ENCODE measurements at places on chromosomes 6 and 20.

DNA sequence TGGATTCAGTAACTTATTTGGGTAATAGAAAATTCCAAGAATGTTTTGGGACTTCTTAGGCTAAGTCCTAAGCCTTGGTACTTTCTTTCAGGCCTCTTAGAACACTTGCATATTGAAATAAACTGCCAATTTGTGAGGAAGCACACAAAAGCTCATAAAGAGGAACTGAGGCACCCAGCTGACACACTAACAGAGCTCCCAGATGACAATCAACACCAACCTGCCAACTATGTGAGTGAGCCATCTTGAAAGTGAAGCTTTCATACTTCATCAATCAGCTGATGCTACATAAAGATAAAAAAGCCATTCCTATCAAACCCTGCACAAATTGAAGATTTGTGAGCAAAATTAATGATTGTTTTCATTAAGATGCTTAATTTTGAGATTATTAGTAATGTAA, 832.5 kb upstream of the EPHA7 start:
- no peak for DNase-seq

- DNase-seq: no peak
Measured at GRCh38 chr20:6780433-6781190, 13.1 kb downstream of the BMP2 start.

GRCh38 chr6:41560431-41561192, 14.4 kb downstream of the FOXP4 start:
- no peak for DNase-seq

- no peak for DNase-seq
Measured at GRCh38 chr6:1296542-1296941, 15.4 kb upstream of the FOXQ1 start.

DNA sequence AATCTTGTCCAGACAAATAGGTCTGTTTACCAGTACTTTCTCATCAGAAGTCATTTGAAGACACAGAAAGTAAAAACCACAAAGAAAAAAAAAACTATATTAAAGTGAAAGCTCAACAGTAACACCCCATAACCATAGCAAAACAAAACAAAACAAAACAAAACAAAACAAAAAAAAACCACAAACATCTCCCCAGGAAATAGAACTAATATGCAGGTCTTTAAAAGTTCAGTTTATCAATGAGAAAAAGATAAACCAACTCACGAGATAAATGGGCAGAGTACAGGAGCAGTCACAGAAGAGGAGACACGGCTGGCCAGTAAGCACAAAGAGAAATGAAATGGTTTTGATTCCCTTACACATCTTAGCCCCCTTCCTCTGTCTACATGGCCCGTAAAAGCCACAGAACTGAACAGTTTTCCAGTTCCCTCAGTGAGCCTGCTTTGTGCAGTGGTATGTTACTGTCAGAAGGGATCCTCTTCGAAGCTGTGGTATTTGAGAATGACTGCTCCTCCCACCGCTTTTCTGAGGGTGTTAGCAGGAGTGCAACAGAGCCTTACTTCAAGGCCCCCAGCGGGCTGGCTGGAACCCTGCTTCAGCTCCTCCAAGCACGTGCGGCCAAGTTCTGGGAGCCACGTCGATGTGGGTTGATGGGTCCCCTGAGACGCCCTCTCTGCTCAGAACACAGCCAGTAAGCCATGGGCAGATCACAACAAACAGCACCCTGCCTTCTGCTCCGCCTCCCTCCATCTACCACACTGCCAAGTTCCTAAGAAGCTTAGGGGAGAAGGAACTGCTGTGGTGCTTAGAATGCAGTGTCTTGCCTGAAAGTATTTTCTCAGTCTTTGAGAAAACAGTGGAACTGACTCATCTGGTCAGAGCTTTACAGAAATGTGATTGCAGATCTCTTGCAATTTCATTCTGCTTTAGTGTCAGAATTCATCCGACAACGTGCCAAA, 14.0 kb downstream of the UST start:
- no peak for DNase-seq

DNA sequence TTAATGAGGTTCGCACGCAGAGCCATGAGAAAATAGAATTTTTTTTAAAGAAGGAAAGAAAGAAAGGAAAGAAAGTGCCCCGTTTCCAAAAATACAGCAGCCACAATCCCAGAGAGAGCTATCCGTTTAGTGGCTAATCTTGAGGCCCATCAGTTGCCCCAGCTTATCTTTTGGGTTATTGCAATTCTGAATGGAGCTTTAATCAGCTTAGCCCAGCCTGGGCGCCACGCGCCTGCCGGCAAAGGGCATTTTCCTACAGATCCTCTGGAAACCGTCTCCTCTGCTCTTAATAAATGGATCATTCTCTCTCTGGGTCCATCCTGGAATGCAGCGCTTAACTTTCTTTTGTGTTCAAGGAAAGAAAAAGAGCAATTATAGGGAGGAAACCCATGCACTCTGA, 413.3 kb downstream of the MAFB start:
- no peak for DNase-seq

DNA sequence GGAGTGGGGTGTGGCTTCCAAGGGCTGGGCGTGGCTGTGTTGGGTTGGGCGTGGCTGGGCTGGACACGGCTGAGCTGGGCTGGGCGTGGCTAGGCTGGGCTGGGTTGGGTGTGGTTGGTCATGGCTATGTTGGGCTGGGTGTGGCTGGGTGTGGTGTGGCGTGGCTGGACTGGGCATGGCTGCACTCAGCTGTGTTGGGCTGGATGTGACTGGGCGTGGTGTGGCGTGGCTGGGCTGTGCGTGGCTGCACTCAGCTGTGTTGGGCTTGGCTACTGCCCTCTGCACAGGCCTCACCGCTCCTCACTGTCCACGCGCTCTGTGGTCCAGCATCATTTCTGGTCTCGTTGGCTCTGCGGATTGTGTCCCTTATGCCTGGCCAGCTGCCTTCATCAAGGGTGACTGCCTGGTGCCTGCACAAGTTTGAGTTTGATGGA, 43.5 kb upstream of the SLCO4A1 start:
- no peak for DNase-seq

DNA sequence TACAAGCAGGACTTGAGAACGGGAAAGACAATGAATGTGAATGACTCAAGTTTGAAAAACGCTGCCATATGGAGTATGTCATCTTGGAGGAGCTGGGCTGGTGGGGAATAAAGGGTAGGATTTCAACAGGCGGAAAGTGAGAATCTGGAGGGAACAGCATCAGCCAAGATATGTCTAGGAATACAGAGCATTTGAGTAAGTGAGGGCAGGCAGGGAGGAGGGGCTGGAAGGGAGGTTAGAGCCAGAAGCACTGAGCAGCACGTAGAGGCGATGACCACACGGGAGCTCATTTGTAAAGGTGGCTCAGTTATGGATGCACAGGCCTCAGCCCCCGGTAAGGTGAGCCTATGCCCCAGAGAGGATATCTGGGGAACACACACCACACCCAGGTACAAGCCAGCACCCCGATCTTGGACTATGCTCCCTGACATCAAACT, 115.1 kb downstream of the ZMYND8 start:
- no peak for DNase-seq

GRCh38 chr6:17768881-17769280, 62.2 kb upstream of the NUP153 start:
- no peak for DNase-seq

- DNase-seq: no peak
Measured at GRCh38 chr6:130138909-130139242, 83.9 kb downstream of the SAMD3 start.

GRCh38 chr6:112480553-112480952, 133.4 kb downstream of the RFPL4B start:
- DNase-seq: no peak

GRCh38 chr20:39882806-39883205, 806.2 kb downstream of the MAFB start:
- no peak for DNase-seq

- DNase-seq: no peak
Measured at GRCh38 chr6:35484921-35485392, 11.9 kb downstream of the TEAD3 start.

GRCh38 chr6:106380407-106380806, 19.9 kb downstream of the CRYBG1 start:
- no peak for DNase-seq

DNA sequence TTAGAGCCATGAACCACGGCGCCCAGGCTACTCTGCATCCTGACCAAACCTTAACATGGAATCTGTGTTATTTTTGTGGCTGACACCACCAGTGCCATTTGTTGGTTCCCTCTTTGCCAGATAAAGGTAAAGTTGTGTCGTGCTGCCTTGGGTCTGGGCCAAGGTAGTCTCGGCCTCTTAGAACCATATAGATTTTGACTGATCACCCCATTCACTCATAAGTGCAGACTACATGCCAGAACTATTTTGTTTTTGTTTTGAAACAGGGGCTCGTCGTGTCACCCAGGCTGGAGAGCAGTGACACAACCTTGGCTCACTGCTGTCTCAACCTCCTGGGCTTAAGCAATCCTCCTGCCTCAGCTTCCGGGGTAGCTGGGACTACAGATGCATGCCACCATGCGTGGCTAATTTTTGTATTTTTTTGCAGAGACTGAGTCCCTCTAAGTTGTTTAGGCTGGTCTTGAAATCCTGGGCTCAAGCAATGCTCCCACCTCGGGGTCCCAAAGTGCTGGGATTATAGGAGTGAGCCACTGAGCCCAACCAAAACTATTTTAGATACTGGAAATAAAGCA, 19.2 kb upstream of the RIPOR3 start:
- DNase-seq: no peak

- DNase-seq: no peak
Measured at GRCh38 chr6:40891686-40892085, 147.3 kb downstream of the UNC5CL start.

- DNase-seq: no peak
Measured at GRCh38 chr20:22100686-22101085, 395.2 kb downstream of the PAX1 start.

- DNase-seq: no peak
Measured at GRCh38 chr20:3865152-3865886, 18.7 kb downstream of the MAVS start.

- DNase-seq: no peak
Measured at GRCh38 chr6:28442586-28442985, 705 bp downstream of the ZSCAN23 start.

- no peak for DNase-seq
Measured at GRCh38 chr6:36515844-36516243, 31.4 kb downstream of the STK38 start.

- DNase-seq: no peak
Measured at GRCh38 chr6:74041420-74041819, 345.4 kb downstream of the CD109 start.

DNA sequence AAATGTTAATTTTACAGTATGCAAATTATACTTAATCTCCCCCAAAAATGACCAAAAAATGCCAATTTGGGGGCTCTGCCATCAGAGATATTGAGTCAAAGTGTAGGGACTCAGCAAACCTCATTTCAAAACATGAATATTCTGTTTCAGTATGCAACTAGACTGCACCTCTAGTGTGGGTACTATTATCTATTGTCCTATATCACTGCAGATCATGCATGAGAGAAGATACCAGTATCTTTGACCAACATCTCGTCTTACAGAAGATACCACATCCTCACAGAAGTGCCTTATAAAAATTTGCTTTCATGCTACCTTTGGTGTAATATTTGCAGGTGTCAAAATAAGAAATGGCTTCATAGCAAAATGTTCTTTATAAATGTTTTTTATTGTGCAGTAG, 623.8 kb downstream of the TENT5A start:
- no peak for DNase-seq

- DNase-seq: peak; percentile 37
Measured at GRCh38 chr20:47620808-47621805, 119.4 kb downstream of the NCOA3 start.

- no peak for DNase-seq
Measured at GRCh38 chr20:3732327-3733118, at the start of gene HSPA12B. HSPA12B (plus strand) TSS chr20:3732685; CDS start chr20:3738675, 5,990 bp downstream.

- DNase-seq: no peak
Measured at GRCh38 chr20:53839423-53840176, 230.8 kb downstream of the BCAS1 start.

DNA sequence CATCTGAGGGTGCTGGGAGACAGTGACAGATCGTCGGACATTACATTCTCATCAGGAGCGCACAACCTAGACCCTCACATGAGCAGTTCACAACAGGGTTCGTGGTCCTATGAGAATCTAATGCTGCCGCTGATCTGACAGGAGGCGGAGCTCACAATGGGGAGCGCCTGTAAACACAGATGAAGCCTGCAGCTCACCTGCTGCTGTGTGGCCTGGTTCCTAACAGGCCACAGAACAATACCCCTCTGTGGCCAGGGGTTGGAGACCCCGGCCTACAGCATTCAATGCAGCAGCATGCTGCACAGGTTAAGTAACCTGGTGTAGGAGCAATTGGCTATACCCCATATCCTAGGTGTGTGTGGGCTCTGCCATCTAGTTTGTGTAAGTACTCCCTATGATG, 19.5 kb downstream of the ANKRD60 start:
- DNase-seq: no peak

DNA sequence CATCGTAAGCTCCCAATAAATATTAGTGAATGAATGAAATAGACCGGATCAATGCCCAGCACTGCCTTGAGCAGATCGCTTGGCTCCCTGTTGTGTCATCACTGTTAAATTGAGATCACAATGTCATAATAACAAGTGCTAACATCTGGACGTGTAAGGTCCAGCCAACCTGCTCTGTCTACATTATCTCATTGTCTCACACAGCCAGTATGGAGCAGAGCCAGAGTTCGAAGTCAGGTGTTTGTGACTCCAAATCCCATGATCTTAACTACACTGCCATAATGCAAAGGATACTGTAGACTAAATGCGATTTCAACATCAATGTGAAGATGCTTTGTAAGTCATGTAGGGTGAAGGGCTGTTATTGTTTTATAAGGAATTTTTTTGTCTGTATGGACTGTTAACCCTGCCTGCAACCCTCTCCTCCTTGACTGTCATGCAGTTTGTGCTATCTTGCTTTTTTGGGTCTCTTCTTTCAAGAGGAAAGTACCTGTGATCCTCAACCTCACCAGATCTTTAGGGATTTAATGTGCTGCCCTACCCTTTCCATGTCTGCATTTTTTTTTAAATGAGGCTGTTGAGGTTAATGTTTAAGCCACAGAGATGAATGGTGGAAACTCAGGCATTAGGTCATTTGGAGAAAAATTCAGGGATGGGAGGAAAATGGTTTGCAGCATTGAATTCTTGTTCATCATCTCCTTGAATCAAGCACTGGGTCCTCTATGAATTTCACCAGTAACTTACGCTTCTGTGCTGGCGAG, 49.0 kb upstream of the OCSTAMP start:
- DNase-seq: no peak

GRCh38 chr20:48196486-48196885, 411.2 kb upstream of the SULF2 start:
- no peak for DNase-seq

- DNase-seq: no peak
Measured at GRCh38 chr20:11714886-11715285, 202.8 kb upstream of the BTBD3 start.

- DNase-seq: no peak
Measured at GRCh38 chr6:125154118-125154760, 666 bp downstream of the TPD52L1 start.

- no peak for DNase-seq
Measured at GRCh38 chr20:57988422-57988821, 240.0 kb downstream of the ANKRD60 start.

- peak; percentile 27 for DNase-seq
Measured at GRCh38 chr20:44780226-44780625, 30.1 kb downstream of the RIMS4 start.

DNA sequence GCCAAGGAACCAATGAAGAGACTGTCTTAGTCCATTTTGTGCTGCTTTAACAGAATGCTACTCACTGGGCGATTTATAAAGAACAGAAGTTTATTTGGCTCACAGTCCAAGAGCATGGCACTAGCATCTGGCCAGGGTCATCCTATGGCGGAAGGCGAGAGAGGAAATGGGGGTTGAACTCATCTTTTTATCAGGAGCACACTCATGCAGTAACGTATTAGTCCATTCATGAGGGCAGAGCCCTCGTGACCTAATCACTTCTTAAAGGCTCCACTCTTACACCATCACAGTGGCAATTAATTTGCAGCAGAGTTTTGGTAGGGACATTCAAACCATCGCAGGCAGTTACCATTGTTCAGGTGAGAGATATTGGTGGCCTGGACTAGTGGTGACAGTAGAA, 8.5 kb downstream of the ARFGEF2 start:
- no peak for DNase-seq

Measured in HFF-Myc (cell line).